ENCODE measurements at places on chromosomes 6 and 20.

- no peak for DNase-seq
These were observed 19.1 kb downstream of the SLC24A3 start for GRCh38 chr20:19231359-19232035.

DNA sequence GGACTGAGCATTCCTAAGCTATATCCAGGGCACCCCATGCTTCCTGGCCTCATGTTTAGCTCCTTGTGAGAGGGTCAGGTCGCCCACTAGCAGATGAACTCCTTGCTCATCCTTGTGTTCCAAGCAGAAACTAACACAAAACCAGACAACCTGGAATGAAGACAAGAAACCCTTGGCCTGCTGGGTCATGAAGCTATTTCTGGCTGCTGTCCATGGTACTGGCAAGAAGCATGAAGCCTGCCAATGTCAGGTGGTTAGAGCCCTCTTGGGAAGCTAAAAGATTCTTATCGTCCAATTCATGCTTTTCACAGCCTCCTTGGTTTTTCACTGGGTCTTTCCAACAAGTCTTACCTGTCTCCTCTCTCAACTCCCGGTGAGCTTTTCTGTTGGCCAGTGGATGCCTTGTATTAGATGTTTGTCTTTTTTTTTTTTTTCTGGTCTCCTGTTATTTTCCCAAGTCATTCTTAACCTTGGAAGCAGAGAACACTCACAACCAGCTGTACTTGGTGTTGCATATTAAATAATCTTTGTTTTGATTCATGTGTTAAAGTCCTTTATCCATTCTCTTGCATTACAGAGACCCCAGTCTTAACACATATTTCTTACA is 180.3 kb downstream of the ANKRD60 start:
- no peak for DNase-seq

GRCh38 chr6:70841112-70841511 is 115.7 kb downstream of the B3GAT2 start:
- no peak for DNase-seq

DNA sequence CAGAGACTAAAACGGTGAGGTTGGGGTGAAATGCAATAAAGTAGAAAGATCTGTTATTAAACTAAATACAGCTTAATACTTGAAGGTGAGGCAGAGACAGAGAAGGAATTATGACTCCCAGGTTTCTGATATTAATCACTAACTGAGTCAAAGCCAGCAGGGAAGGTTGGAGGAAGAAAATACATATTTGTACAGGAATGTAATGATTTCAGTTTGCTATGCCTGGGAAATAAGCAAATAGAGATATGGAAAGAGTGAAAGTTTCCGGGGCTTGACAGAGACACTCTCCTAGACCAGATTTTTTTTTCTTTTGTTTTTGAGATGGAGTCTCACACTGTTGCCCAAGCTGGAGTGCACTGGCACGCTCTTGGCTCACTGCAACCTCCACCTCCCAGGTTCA is 76.8 kb downstream of the PTPRK start:
- DNase-seq: no peak

- no peak for DNase-seq
These were observed 65.4 kb downstream of the HIVEP2 start for GRCh38 chr6:142879527-142879926.

- DNase-seq: no peak
These were observed 531.5 kb downstream of the EPHA7 start for GRCh38 chr6:92887871-92888270.

GRCh38 chr6:154388803-154389202 is 32.2 kb upstream of the IPCEF1 start:
- no peak for DNase-seq

- DNase-seq: no peak
These were observed 14.0 kb downstream of the EPB41L2 start for GRCh38 chr6:131048933-131049515.

GRCh38 chr6:20271818-20272217 is 59.5 kb upstream of the MBOAT1 start:
- DNase-seq: no peak

GRCh38 chr6:162679681-162680080 is 47.9 kb downstream of the PRKN start:
- no peak for DNase-seq

DNA sequence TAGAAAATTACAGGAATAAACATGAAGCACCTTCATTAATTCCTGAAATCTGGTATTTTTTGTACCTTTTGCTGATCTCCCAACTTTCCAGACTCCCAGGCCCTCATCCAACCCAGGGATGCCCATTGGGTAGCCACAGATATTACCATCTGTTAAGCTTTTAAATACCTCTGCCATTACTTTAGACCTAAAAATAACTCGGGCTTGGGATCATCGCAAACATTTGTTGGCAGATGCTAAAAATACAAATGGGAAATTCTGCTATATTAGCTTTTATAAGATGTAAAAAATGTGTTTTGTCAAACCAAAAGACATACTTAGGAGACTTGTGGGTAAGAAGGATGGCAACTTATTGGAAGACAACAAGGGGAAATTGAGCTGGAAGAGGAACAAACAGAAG is 376.1 kb downstream of the CENPW start:
- no peak for DNase-seq

- no peak for DNase-seq
These were observed 75.1 kb downstream of the CARMIL1 start for GRCh38 chr6:25354078-25354932.

- no peak for DNase-seq
These were observed 300.5 kb downstream of the ESR1 start for GRCh38 chr6:152107973-152108372.

GRCh38 chr6:33745548-33745947 is 1.2 kb downstream of the IP6K3 start:
- DNase-seq: no peak

Data from ureter (tissue), 1 donor.